COLO829 (cell line): ENCODE measurements at places on chromosomes 13 and 19.

GRCh38 chr13:79519255-79519654 lies 38.3 kb downstream of the NDFIP2 start:
- DNase-seq: no peak

DNA sequence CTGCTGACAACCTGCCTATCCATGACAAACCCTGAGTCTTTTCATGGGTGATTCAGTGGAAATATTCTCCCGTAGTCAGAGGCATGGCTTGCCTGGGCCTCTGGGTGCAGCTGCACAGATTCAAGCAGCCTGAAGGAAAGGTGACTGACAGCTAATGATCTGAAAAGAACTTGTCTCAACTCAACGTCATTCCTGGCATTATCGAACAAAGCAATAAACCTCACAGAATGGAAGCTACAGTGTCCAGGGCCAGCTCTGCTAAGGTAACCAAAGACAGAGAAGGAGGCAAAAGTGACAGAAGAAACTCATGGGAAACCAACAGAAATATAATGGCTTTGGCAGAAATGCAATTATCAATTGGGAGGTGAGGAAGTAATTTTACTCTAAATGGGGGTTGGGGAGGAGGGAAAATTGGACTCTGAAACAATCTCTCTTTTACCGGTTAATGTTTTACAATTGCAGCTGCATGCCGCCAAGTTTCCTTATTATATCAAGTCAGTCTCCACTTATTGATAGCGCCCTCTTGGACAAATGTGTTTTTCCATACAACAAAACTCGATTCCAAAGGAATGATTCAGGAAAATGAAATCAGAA lies 12.9 kb downstream of the STARD13 start:
- DNase-seq: no peak

DNA sequence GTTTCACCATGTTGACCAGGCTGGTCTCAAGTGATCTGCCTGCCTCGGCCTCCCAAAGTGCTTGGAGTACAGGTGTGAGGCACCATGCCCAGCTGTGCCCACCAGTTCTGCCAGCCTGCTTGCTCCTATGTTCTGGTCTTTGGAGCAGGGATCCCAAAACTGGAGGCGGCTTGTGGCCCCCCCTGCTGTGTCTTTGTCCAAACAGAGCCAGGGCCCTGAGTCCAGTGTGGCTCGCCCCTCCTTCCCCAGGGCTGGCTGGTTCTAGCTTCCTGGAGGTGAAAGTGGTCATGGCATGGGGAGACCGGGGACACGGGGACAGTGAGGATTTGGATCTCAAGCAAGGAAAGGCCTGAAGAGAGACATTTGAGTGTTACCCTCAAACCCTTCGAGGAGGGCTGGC lies 11.5 kb upstream of the TINCR start:
- no peak for DNase-seq

GRCh38 chr13:26508885-26509284 lies 48.6 kb upstream of the WASF3 start:
- no peak for DNase-seq

- DNase-seq: no peak
Measured at GRCh38 chr13:65613004-65613403, 1617.1 kb downstream of the PCDH9 start.
